ENCODE measurements at places on chromosomes 2 and 18. TPM values are rescaled to one million over a fixed set of nuclear protein-coding genes. Genes with fewer than 3 reads are reported as not detected.

KIF3C gene
- total RNA-seq: 210 TPM

WBP1 gene
- total RNA-seq: 109 TPM

REG1B gene
- total RNA-seq: not detected

FIGN gene
- 12.4 TPM for total RNA-seq

DNA sequence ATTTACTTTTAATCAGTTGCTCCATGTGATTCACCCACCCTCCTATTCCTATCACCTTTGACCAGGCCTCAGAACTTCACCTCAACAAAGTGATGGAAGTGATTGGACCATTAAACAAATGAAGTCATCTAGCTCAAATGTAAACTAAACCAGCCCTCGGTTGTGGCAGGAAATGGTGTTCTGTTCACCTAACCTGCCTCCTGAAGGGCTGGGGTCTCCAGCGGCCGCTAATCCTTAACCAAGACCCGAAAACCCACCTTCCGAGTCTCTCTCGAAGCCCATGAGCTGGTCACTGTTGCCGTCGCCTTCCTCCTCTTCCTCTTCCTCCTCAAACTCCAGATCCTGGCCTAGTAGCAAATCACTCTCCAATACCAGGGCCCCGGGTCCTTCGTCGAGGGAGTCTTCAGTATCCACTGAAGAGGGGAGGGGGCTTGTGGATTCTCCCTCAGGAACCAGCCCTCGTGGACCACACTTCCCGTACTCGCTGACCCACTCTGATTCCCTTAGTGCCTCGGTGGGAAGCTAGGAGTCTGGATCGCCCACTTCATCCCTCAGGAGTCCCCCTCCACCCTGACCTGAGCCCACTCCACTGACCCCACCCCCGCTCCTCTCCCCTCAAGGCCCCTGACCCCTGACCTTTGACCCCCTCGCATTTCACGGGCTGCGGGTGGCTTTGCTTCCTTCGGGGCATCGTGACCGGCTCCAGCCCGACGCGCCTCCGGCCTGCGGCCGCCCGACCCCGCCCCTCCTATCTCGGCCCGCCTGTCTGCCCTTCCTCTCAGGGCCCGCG lies 503 bp downstream of the ZNF513 start:
- H3K4me1 ChIP-seq: peaks cover 27% of the 10 kb centered on the region
- H3K27ac ChIP-seq: peak overlapping the region; percentile 87
- DNase-seq: peak; percentile 81
- H3K4me3 ChIP-seq: peak overlapping the region; percentile 89
- H3K36me3 ChIP-seq: peaks cover 2% of the 10 kb centered on the region
- peaks cover 12% of the 10 kb centered on the region for H3K27me3 ChIP-seq

DNA sequence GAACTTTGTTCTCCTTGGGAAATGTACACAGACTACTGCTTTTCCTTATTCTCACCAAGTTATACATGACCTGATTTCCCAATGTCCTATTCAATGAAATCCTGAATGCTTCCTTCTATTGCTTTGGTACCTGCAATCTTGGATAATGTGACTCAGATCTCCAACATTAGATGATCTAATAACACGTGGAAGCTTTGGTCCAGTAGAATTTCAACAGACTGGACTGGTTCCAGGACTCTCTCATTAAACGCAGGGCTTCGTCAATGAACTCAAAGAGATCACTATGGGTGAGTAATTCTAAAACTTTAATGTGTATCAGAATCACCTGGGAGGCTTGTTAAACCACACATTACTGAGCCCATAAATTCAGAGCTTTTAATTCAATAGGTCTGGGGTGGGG lies 413.6 kb upstream of the KCNH7 start:
- H3K27ac ChIP-seq: no peak overlapping the region
- H3K36me3 ChIP-seq: no peaks in the 10 kb centered on the region
- no peaks in the 10 kb centered on the region for H3K27me3 ChIP-seq
- DNase-seq: no peak
- H3K4me1 ChIP-seq: no peaks in the 10 kb centered on the region

DNA sequence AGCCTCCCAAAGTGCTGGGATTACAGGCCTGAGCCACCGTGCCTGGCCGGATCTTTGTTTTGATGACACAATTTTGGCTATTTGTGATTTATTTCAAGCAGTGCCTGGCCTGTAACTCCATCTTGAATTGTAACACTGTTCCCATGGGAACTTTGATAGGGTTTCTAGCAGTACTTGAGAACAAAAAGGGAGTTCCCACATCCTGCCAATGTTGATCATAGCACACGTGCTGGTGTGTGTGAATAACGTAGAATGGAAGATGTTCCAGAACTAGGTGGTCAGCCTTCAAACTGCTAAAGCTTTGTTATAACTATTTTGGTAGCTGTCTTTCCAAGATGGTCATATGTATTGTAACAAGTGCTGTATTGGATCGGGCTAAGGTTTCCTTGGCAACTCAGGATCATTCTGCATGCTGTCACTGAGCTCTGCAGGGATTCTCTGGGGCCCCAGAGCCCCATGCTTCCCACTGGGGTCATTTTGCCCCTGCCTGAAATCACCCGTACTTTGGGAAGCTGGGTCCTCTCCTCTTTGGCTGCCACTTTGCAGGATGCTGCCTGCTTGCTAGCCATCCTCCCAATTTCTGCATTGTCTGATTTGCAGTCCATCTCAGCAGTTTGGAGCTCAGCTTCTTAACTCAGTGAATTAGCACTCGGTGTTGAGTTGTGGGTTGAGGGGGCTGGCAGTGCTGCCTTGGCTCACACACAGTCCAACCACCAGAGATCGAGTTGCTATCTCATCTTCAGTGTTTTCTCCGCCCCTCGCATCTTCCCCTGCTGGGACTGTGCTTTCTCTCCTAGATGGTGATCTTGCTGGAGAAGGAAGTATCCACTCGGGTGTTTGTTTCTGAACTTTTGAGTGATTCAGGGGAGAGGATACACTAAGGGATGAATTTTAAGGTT lies 26.8 kb downstream of the SH3RF3 start:
- no peaks in the 10 kb centered on the region for H3K4me1 ChIP-seq
- H3K27ac ChIP-seq: no peak overlapping the region
- no peak for DNase-seq
- H3K27me3 ChIP-seq: no peaks in the 10 kb centered on the region
- no peaks in the 10 kb centered on the region for H3K36me3 ChIP-seq
- H3K4me3 ChIP-seq: no peak overlapping the region

- no peaks in the 10 kb centered on the region for H3K36me3 ChIP-seq
- H3K4me1 ChIP-seq: no peaks in the 10 kb centered on the region
- H3K27ac ChIP-seq: no peak overlapping the region
- H3K4me3 ChIP-seq: no peak overlapping the region
Measured at GRCh38 chr2:20231159-20231558, 6.2 kb upstream of the SDC1 start.

DNA sequence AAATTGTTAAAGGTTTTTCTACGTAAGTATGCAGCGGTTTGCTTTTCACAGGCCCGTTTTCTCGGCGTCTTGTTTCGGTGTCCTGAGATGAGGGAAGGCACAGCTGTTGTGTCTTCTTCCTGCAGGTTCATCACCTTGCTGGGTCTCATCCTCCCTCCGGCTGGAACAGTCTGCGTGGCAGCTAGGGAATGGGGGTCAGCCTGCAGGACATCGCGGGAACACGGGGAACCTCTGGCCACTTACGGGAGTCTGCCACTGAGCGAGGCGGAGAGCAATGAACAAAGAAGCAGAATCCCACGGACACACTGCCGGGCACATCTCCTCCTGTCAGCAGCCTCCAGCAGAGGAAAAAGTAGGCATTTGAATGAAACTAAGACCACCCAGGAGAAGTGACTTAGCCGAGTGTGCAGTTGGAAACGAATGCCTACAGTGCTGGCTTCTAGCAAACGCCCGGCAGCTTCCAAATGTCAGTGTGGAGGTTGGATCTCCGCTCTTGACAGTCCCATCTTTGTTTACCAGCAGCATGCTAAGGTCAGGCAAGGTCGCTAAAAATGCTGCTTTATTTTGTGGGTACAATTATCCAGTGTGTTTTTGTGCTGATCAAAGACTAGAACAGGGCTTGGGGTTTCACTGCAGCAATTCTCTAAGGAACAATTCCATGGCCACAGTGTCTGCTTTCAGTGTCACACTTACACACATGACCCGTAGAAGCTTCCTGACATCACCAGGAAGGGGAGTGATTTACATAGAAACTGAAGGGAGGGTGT lies 109.8 kb upstream of the SEC11C start:
- peaks cover 21% of the 10 kb centered on the region for H3K4me1 ChIP-seq
- no peak overlapping the region for H3K4me3 ChIP-seq
- no peak for DNase-seq
- H3K36me3 ChIP-seq: no peaks in the 10 kb centered on the region

DNA sequence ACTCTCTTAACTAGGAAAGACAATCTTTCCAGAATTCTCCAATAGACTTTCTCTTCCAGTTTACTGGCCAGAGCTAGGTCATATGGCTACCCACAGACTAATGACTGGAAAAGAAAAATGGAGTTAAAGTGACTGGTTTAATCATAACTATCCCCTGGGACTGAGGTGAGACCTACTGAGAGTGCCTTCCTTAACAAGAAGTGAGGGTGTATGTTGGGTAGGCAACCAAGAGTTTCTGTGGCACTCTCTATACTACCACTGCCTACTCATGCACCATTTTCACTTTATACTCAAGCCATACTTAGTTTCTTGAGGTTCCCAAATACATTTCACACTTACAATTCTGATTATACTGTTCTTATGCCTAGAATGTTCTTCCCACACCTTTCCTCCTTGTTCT lies 6.9 kb upstream of the GFPT1 start:
- no peak overlapping the region for H3K4me3 ChIP-seq
- DNase-seq: no peak
- no peaks in the 10 kb centered on the region for H3K4me1 ChIP-seq
- H3K27me3 ChIP-seq: no peaks in the 10 kb centered on the region
- H3K36me3 ChIP-seq: peaks cover 7% of the 10 kb centered on the region

DNA sequence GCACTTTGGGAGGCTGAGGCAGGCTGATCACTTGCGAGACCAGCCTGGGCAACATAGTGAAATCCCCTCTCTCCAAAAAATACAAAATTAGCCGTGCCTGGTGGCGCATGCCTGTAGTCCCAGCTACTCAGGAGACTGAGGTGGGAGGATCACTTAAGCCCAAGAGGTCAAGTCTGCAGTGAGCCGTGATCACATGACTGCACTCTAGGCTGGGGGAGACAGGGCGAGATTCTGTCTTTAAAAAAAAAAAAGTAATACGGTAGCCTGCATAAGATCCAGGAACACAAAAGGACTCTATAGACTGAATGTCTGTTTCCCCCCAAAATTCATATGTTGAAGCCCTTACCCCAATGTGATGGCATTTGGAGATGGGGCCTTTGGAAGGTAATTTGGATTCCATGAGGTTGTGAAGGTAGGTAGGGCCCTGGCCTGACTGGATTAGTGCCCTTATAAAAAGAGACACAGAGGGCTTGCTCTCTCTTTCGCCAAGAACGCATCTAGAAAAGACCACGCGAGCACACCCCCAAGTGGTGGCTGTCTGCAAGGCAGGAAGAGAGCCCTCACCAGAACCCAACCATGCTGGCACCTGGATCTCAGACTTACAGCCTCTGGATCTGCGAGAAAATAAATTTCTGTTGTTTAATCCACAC lies 17.0 kb downstream of the MBOAT2 start:
- peaks cover 19% of the 10 kb centered on the region for H3K4me1 ChIP-seq
- DNase-seq: peak; percentile 57
- H3K36me3 ChIP-seq: no peaks in the 10 kb centered on the region
- no peak overlapping the region for H3K4me3 ChIP-seq

Measured in glutamatergic neuron (in vitro differentiated cells).